ENCODE measurements at places on chromosomes 2 and 18. TPM values are rescaled to one million over a fixed set of nuclear protein-coding genes. Genes with fewer than 3 reads are reported as not detected.

The ELOA2 gene
- not detected for total RNA-seq

GRCh38 chr2:136394136-136395060 is 276.4 kb upstream of the CXCR4 start:
- no peak for DNase-seq

DNA sequence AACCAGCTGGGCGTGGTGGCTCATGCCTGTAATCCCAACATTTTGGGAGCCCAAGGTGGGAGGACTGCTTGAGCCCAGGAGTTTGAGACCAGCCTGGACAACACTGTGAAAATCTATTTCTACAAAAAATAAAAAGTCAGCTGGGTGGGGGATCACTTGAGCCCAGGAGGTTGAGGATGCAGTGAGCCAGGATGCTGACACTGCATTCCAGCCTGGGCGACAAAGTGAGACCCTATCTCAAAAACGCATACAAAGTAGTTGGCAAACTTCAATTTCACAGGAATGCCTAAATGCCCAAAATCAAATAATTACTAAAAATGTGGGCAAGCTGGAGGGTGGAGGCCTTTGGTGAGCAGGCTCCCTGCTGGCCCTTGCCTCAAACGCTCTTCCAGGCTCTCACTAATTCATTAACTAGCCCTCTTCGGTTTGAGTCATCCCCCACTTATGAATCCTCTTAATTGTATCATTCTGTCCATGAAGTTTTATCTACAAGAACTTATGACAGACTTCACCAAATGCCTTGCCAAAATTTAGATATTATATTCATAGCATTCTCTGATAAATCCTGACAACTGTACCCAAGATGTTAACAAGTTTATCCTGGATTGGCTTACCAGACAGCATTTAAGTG is 68.7 kb upstream of the ZFP36L2 start:
- DNase-seq: no peak

The RSAD2 gene
- total RNA-seq: 5.8 TPM

DNA sequence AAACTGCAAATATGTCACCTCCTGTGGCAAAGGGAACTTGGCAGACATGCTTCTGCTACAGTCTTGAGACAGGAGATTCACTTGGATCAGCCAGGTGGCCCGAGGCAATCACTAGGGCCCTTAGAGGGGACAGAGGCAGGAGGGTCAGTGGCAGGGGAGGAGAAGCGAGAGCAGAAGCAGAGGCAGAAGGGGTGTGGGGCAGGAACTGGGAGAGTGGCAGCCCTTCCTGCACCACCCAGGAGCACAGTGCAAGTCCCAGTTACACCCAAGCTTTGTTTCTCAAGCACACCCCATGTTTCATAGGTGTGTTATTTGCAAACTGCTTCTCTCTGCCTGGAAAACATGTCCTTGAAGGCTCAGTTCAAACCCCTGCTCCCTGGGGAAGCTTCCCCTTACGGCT is 309.7 kb upstream of the MYT1L start:
- DNase-seq: no peak

GRCh38 chr2:46806526-46806925 is 109.1 kb downstream of the MCFD2 start:
- no peak for DNase-seq

DNA sequence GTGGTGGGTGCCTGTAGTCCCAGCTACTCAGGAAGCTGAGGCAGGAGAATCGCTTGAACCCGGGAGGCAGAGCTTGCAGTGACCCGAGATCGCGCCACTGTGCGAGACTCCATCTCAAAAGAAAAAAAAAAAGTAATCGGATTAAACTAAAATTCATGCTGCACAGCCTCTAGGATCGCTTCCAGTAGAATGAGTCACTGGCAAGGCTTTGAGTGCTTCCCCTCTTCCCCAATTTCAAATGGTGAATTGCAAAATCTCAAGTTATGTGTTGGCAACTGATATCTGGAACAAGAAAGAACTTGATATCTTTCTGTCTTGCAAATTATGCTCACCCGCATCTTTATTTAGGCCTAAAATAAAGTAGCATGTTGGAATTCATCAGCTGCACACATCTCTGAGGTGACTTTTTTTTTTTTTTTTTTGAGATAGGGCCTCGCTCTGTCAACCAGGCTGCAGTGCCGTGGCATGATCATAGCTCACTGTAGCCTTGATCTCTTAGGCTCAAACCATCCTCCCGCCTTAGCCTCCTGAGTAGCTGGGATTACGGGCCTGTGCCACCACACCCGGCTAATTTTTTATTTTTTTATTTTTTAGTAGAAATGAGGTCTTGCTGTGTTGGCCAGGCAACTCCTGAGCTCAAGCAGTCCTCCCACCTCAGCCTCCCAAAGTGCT is 12.7 kb downstream of the TTC39C start:
- peak; percentile 71 for DNase-seq

- DNase-seq: no peak
Observed at GRCh38 chr18:70377857-70378701, 89.2 kb downstream of the SOCS6 start.

GRCh38 chr2:52976143-52976949 is 791.3 kb upstream of the CHAC2 start:
- no peak for DNase-seq

- peak; percentile 70 for DNase-seq
Observed at GRCh38 chr18:9838144-9838877, 47.5 kb upstream of the TXNDC2 start.

The ANKRD30BL gene
- total RNA-seq: not detected

DNA sequence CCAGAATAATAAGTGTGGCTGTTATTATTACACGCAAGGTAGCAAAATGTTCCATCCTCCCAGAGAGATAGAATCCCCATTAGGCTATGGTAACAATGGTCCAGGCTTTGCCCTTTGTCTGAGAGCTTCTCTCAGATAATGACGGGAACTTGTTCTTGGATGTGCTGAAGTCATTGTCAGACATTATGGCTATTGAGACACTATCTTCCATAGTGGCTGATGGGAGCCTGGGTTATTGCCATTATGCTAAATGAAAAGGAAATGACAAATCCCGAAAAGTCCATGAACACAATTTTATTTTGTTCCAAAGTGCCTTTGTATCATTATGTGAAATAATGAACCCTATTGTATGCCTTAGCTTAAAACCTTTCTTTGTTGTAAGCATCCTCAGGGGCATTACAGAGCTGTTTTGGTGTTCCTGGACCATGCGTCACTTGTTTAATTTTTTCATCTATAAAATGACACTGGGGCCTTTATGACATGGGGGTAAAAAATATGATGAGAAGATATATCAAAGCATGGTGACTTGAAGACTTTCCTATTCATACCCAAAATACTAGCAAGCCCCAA is 218.5 kb downstream of the KCNS3 start:
- no peak for DNase-seq

The C2orf80 gene
- total RNA-seq: not detected

The ARHGEF4 gene
- 1.5 TPM for total RNA-seq

The ABCB11 gene
- not detected for total RNA-seq

GRCh38 chr2:42494355-42495233 is 812 bp upstream of the KCNG3 start:
- DNase-seq: peak; percentile 82

DNA sequence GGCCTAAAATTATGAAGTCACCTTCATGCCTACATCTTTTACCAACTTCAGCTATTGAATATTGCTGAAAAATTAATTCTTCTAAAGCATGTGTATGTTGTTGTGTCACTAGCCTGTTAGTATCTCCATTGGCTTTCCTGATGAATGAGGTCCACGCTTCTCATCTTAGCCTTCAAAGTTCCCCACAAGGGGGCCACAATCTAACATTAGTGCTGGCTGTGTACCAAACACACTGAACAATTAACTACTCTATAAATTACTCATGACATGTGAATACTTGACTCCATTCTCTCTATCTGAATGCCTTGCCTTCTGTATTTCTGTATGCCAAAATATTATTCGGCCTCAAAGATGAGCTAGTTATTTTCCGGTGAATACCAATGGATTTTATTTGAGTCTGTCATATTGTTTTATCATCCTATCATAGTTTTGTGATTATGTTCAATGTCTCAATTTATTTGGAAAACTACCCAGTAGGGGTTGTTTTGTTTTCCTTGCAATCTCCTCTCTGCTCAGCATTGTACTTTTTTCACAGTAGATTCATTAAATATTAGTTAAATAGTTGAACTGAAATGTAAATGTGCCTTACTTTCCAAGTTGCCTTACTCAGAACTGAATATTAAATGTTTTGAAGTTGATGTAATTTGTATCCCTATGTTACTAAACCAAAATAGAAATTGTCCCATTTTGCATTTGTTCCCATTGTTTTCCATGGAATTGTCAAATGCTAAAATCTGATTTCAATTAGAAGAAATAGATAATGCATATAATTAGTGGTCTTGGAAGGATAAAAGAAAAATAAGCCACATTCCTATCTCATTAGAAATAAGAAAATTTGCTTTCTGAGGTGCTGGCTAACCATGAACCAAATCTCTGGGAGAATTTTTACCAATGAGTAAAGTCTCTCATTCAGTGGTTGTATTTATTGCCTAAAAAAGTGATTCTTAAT is 208.4 kb upstream of the COL3A1 start:
- DNase-seq: peak; percentile 41

DNA sequence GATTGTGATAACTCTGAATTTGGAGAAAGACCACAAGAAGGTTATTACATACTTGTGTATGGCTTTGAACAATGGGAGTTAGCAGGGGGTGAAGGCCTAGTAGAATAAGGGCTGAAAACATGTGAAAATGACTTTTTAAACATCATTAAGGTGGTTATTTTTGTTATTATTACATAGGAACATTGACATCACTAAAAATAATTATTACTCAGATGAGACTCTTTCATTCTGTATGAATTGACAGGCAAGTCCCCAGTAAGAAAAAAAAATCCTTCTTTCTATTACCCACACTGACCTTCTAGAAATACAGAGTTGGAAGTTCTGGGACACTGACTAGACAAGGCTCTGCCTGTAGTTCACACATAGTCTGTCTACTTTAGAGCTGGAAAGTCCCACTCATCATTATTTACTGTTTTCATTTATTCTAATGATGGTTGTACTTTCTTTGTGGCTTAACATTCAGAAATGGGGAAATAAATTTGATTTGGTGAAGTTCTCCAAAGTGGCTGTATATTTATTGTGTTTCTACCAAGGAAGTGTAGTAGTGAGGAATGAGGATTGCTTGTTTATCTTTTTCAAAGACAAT is 219.6 kb upstream of the EPAS1 start:
- DNase-seq: no peak

The ZC3H6 gene
- total RNA-seq: 0.69 TPM

The TSPYL6 gene
- not detected for total RNA-seq

GRCh38 chr18:22470248-22471235 is 52.8 kb upstream of the CTAGE1 start:
- peak; percentile 77 for DNase-seq

GRCh38 chr2:19369341-19369955 is 11.0 kb upstream of the OSR1 start:
- no peak for DNase-seq

DNA sequence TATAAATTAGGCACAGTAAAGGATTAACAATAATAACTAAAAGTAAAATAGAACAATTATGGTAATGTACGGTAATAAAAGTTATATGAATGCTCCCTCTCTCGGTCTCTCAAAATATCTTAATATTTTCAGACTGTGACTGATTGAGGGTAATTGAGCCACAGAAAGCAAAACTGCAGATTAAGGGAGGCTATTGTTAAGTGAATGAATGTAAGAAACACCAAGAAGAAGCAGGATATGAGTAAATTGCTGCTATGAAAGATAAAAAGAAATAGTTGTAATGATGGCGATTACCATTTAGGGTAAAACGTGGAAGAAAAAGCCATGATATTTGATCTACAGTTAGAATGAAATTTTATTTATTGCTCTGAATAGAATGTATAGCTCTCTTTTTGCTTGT is 24.1 kb downstream of the GULP1 start:
- DNase-seq: no peak

DNA sequence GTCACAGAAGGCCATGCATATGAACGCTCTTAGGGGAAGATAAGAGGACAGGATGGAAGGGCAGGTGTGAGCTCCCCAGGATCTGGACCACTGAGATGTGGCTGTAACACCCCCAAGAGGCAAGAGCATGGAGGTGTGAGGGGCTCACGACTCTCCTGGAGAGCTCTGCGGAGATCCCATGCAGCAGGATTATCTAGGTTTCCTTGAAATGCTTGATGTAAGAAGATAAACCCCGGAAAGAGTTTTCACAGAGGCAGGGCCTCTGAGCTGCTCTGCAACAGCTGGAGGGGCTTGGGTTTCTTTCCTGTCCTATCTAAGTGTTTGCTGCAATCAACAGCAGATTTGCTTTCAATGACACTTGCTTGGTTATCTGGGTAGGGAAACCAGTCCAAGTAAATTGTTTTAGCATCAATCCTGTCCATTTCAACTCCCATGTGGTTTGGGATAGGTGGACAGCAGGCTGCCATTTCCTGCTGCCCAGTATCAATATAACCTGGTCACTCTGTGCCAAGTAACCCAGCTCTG is 138.9 kb downstream of the SMAD2 start:
- DNase-seq: no peak

DNA sequence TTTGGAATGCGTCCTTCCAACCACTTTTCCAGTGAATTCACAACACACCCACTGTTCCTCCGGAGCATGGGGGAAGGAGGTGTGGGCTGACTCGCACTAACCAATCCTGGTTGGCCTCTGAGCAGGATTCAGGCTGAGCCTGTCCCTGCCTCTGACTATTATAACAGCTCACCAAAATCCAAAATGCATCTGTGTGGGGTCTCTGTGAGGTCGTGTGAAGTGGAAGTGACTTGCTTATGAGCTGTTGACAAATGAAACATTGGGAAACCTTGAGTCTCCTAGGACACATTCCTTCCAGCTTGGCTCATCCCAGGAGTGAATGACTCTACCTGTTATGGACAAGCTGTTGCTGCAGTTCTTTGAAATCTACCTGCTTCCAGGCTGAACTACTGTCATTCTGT is 1.5 kb downstream of the CIDEA start:
- peak; percentile 39 for DNase-seq

The IL1F10 gene
- total RNA-seq: not detected

- DNase-seq: peak; percentile 32
Observed at GRCh38 chr2:222518570-222519381, 94.4 kb downstream of the SGPP2 start.

DNA sequence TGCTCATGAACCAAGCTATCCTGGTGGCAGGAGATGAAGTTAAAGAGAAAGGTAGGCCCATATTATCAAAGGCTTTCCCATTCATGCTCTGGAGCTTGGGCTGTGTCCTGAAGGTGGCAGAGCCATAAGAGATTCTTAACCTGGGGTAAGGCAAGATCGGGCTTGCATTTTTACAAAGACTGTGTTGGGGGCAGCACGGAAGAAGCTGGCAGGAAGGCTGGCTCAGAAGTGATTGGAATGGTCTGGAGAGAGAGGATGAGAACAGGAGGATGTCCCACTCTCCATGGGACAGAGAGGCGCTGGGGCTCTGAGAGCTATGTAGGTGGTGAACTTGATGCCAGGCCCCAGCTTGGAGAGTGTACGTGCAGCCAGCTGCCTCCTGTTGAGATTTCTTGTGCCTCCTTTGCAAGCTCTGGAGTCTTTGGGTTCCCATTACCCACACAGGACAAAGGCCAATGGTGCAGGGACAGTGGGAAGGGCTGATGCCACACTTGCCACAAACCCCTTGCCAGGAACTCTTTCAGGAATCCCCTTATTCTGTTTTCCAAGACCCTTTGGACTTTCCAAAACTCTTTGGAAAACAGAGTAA is 40.6 kb upstream of the FZD5 start:
- DNase-seq: no peak
